Calu3 (cell line): ENCODE measurements at places on chromosomes 1 and 21.

DNA sequence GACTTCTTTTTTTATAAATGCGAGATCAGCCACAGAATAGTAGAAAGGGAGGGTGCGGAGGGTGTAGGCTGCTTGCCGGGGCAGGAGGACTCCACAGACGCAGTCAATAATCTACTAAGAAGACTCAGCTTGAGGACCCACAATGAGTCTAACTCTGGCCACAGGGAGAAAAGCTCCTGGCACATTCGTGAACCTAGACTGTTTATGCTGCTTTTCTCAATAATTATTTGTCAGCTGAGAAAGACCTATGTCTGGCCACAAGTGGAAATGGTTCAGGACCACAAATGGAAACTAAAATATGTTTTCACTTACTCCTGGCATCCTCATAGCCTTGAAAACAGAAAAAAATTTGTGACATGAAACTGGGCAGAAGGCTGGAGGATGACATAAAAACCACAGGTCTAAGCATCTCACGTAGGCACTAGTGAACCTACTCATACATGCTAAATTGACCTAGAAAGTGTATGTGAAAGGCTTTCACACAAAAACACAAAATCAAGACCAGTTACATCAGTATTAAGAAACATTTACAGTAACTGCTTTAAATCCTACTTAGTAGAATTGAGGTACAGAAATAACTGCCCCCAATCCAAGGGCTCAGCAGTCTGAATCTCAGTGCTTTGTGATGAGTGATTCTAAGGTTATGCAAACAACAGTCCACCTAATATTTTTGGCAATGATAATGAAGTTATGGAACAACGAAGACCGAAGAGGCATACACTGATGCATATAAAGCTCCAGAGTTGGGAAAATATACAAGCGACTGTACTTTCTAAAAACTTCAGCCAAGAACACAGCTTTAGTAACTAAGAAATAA is 159.5 kb downstream of the SLC45A1 start:
- peaks cover 5% of the 10 kb centered on the region for H3K4me1 ChIP-seq
- H3K4me3 ChIP-seq = no peak overlapping the region

- no peak overlapping the region for H3K4me3 ChIP-seq
- DNase-seq = no peak
- peaks cover 8% of the 10 kb centered on the region for H3K4me1 ChIP-seq
- no peak overlapping the region for H3K27ac ChIP-seq
Measured at GRCh38 chr1:225678545-225678944, 25.6 kb upstream of the ENAH start.

DNA sequence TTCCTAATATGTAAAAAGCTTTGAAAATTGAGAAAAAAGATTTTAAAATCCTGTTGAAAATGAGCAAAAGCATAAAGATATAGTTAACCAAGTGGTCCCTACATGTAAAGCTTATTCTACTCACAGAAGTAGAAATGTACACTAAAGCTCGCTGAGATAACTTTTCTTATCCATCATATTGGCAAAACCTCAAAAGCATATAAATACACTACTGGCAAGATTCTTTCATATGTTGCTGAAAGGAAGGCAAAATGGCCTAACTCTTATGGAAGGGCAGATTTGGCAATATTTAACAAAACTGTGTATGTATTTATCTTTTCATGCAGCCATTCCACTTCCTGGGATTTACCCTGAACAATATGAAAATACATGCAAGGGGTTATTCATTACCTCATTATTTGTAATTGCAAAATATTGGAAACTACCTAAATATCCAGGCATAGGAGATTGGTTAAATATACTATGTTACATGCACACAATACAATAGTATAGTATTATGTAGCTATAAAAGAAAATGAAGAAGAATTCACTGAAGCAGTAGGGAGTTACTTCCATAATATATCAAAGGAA is 43.2 kb upstream of the LYPLAL1 start:
- DNase-seq = no peak
- peak overlapping the region; percentile 52 for H3K27ac ChIP-seq
- no peaks in the 10 kb centered on the region for H3K27me3 ChIP-seq
- H3K36me3 ChIP-seq = no peaks in the 10 kb centered on the region
- H3K4me3 ChIP-seq = no peak overlapping the region

- H3K4me1 ChIP-seq = peaks cover 13% of the 10 kb centered on the region
- H3K4me3 ChIP-seq = peak overlapping the region; percentile 74
- DNase-seq = peak; percentile 64
- no peaks in the 10 kb centered on the region for H3K27me3 ChIP-seq
Measured at GRCh38 chr1:226679853-226680516, 59.1 kb downstream of the ITPKB start.

GRCh38 chr1:93704052-93704451 is 22.4 kb upstream of the BCAR3 start:
- no peak overlapping the region for H3K27ac ChIP-seq
- H3K36me3 ChIP-seq = peaks cover 7% of the 10 kb centered on the region
- no peak for DNase-seq
- no peak overlapping the region for H3K4me3 ChIP-seq
- peaks cover 27% of the 10 kb centered on the region for H3K4me1 ChIP-seq
- no peaks in the 10 kb centered on the region for H3K27me3 ChIP-seq

GRCh38 chr1:198653808-198654413 is 15.1 kb downstream of the PTPRC start:
- H3K36me3 ChIP-seq = no peaks in the 10 kb centered on the region
- peaks cover 9% of the 10 kb centered on the region for H3K4me1 ChIP-seq
- no peak overlapping the region for H3K27ac ChIP-seq
- H3K27me3 ChIP-seq = no peaks in the 10 kb centered on the region

DNA sequence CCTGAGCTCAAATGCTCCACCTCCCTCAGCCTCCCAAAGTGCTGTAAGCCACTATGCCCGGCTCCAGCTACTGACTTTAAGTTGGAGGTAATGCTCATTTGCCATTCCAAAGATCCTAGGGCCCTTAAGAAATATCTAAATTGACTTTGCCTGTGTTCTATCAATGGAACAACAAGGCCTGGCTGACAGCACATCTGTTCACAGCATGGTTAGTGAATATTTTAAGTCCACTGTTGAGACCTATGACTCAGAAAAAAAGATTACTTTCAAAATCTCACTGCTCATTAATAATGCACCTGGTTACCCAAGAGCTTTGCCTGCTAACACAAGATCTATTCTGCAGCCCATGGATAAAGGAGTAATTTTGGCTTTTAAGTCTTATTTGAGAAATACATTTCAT is 3.5 kb upstream of the SSX2IP start:
- H3K4me1 ChIP-seq = peaks cover 32% of the 10 kb centered on the region
- H3K36me3 ChIP-seq = peaks cover 25% of the 10 kb centered on the region
- no peak for DNase-seq

DNA sequence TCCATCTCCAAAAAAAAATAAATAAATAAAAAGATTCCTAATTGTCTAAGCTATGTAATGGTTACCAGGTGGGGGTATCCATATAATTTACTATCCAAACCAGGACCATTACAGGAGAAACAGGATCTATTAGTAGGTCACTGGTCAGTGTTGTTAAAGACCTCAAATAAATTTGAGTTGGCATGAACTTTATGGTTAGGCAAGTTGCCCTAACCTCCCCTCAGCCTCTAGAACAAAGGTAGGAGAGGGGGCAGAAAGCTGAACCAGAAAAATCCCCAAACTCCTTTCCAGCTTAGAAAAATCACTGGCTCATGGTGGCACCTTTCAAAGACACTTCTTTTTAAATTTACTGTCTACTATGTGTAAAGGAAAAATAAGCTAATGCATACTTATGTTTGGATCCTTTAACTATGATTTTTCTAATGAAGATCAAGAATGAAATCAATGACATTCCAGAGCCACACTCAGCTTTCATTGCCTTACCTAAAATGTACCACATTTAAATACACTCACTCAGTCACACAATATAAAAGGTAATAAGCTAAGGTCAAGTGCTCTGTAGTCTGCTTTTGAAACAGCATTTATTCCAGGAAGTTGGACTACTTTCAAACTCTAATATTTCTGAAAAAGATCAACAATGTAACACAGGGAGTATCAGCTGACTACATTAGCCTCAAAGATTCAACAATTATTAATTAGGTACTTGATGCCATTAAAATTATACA is 13.8 kb downstream of the EIF4G3 start:
- peaks cover 20% of the 10 kb centered on the region for H3K36me3 ChIP-seq
- no peak overlapping the region for H3K4me3 ChIP-seq
- DNase-seq = no peak

DNA sequence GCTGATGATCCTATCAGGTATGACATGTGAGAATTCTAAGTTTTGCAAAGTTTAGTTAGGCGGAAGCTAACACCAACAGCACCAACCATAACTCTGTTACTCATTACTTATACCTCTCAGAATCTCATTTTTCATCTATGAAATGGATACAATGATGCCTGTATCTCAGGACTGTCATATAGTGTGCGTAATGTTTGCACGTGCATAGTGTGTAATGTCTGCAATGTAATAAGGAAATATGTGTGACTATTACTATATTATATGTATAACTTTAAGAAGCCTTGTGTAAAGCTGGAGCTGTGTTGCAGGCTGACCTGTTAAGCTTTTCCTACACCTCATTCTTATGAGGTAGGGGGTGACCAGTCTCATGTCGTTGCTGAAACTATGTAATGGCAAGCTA is 13.0 kb downstream of the ADCY10 start:
- no peaks in the 10 kb centered on the region for H3K4me1 ChIP-seq
- no peaks in the 10 kb centered on the region for H3K36me3 ChIP-seq
- no peak for DNase-seq
- H3K27me3 ChIP-seq = no peaks in the 10 kb centered on the region
- no peak overlapping the region for H3K27ac ChIP-seq

DNA sequence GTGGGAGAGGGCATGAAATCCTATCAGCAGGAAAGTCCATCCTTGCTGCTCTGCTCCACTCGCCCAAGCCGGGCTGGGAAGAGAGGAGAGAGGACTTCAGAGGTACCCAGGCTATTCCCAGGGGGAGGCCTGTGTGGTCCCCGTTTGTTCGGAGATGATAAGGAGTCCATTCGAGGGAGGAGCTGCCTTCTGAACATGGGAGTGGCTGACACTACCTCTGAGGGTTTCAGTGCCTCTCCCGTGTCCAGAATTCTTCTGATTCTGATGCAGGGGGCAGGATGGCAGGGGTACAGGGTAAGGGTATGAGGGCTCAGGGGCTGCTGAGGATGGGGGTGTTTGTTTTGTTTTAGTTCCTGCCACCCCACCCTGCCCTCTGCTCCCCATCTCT is 40.4 kb downstream of the BACE2 start:
- no peaks in the 10 kb centered on the region for H3K27me3 ChIP-seq
- no peak overlapping the region for H3K27ac ChIP-seq
- DNase-seq = no peak
- H3K4me1 ChIP-seq = no peaks in the 10 kb centered on the region

- no peak overlapping the region for H3K27ac ChIP-seq
- peaks cover 16% of the 10 kb centered on the region for H3K4me1 ChIP-seq
- no peak overlapping the region for H3K4me3 ChIP-seq
- peaks cover 9% of the 10 kb centered on the region for H3K36me3 ChIP-seq
- DNase-seq = no peak
- H3K27me3 ChIP-seq = no peaks in the 10 kb centered on the region
Measured at GRCh38 chr1:67515324-67516080, 85.3 kb upstream of the SERBP1 start.

DNA sequence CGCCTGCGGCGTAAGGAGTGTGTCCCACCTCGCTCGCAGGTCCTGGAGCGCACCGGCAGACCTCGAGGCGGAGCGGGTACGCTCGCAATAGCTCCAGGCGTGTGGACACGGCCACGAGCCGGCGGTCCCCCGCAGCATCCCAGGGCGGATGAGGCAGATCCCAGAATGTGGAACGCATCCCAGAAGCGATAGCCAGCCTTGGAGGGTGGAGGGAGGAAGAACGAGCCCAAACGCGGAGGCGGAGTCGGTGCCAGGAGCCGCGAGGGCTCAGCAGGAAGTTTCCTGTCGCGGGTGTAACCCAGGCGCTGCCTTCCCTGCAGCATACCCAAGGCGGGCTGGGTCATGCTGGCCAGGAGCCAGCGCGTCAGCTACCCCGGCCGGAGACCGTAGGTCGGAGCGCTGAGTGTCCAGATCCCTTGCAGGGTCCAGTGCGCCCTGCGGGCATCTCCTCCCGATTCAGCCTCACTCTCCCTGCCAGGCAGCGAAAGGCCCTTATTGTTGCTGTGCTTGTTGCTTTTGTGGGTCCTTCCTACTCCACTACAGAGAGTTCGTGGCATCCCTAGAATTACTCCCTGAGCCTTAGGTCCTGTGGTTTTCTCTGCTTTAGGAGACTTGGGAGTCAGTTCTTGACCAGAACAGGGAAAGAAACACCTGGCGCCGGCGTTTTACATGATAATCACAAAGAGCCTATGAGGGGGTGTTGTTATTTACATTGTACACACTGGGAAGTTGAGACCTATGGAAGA is 27.7 kb downstream of the STYXL2 start:
- peaks cover 6% of the 10 kb centered on the region for H3K36me3 ChIP-seq
- peaks cover 24% of the 10 kb centered on the region for H3K4me1 ChIP-seq
- H3K27me3 ChIP-seq = peaks cover 15% of the 10 kb centered on the region

- H3K27ac ChIP-seq = no peak overlapping the region
- peak; percentile 39 for DNase-seq
- H3K36me3 ChIP-seq = peaks cover 15% of the 10 kb centered on the region
- H3K4me3 ChIP-seq = peak overlapping the region; percentile 74
Measured at GRCh38 chr1:210250665-210250997, 18.0 kb downstream of the SERTAD4 start.

GRCh38 chr1:17984583-17984982 is 123.0 kb upstream of the IGSF21 start:
- DNase-seq = peak; percentile 3
- no peaks in the 10 kb centered on the region for H3K36me3 ChIP-seq
- H3K27ac ChIP-seq = no peak overlapping the region
- H3K4me1 ChIP-seq = no peaks in the 10 kb centered on the region
- no peak overlapping the region for H3K4me3 ChIP-seq

- no peaks in the 10 kb centered on the region for H3K27me3 ChIP-seq
- peaks cover 34% of the 10 kb centered on the region for H3K4me1 ChIP-seq
- H3K4me3 ChIP-seq = peak overlapping the region; percentile 88
- peak; percentile 8 for DNase-seq
Measured at GRCh38 chr1:11979028-11979850, 1.0 kb upstream of the MFN2 start.

DNA sequence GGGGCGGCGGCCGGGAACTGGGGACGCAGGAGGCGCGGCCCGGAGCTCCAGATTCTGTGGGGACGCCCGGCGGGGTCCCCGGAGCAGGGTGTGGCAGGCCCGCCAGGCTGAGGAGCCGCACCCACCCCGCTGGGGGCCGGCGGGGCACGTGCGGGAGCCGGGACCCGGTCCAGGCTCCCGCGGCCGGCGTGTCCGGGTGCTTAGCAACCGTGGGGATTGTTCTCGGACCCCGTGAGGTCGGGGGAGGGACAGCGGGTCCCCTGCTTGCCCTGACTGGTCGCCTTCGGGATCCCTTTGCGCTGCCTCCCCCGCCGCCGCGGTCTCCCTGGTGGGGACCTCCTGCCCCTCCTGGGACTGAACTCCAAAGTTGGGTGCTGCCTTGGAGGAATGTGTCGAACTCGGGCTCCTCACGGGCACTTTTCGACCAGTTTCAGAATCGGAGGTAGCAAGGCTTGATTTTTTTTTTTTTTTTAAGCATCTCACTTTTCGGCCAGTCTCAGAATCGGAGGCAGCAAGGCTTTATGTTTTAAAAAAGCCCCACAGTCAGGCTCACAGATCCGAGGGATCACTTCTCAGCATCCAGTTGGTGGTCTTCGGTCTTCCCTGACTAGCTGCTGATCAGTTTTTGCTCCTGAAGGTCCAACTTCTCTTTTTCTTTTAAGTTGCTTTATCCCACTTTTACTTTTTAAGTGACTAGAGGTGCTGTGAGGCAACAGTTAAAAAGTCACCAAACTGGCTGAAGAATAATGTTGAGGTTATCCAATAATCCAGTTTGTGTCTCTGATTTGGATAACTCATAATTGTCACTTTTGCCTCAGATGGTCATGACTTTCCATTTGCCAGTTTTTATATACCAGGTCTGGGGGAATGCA is 648 bp downstream of the FAM76A start:
- H3K27ac ChIP-seq = no peak overlapping the region
- peaks cover 18% of the 10 kb centered on the region for H3K36me3 ChIP-seq
- peak overlapping the region; percentile 68 for H3K4me3 ChIP-seq
